ENCODE measurements at places on chromosomes 4 and X.

GRCh38 chr4:38868059-38868960 lies 704 bp downstream of the FAM114A1 start:
- DNase-seq: no peak

GRCh38 chrX:108018656-108019381 lies 26.0 kb upstream of the VSIG1 start:
- no peak for DNase-seq

GRCh38 chr4:15541941-15542340 lies 72.3 kb downstream of the CC2D2A start:
- DNase-seq: no peak

GRCh38 chrX:119755981-119756533 lies 2.3 kb upstream of the SOWAHD start:
- no peak for DNase-seq

GRCh38 chrX:71941776-71942175 lies 31.1 kb downstream of the NHSL2 start:
- DNase-seq: no peak

- no peak for DNase-seq
Observed at GRCh38 chrX:108735679-108736508, 469 bp downstream of the IRS4 start.

GRCh38 chrX:48785540-48786214 lies 713 bp upstream of the GATA1 start:
- DNase-seq: no peak

DNA sequence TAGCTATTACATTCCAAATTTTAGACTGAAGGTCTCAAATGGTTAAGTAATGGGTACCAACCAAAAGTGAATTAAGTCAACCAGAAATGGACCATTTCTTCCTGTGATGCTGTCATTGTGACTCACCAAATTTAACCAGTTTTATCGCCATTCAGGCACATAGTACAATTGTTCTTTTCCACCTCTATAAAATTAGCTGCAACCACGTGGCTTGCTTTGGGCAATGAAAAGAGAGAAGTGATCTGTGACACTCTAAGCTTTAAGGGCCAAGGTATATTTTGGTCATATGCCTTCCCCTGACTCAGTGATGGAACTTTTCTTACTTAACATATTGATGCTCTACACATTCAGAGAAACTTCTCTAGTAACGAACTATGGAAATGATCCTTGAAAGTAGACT lies 20.3 kb upstream of the PHF8 start:
- DNase-seq: no peak

Measured in activated CD4-positive, CD25-positive, alpha-beta regulatory T cell (primary cell).